Activated T-cell treated with anti-CD3 and anti-CD28 coated beads, Interleukin-2, amount 50 U/mL, for 48 hours (primary cell): ENCODE measurements at places on chromosomes 12 and 14.

GRCh38 chr14:76924371-76925096 lies 98.3 kb downstream of the LRRC74A start:
- no peak for DNase-seq

DNA sequence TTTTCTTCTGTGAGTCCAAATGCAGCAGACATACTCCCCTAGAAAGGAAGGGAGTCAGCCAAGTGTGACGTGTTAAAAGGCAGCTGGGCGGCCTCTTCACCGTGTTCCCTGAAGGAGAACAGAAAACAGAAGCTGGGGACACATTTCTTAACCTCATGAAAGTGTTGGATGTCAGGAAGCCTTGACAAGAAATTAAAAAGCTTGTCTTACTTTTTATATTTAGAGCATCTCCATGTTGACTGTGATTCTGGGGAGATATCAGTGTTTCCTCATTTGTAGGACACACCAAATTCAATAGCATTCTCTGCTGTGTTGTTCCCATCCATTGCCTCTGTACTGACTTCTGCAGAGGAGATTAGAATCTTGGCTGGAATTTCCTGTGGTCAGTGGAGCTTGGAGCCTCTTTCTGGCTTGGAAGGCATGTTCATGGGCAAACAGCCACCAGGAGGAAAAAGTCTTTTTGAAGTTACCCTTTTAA lies 93.7 kb downstream of the RMST start:
- no peak for DNase-seq

DNA sequence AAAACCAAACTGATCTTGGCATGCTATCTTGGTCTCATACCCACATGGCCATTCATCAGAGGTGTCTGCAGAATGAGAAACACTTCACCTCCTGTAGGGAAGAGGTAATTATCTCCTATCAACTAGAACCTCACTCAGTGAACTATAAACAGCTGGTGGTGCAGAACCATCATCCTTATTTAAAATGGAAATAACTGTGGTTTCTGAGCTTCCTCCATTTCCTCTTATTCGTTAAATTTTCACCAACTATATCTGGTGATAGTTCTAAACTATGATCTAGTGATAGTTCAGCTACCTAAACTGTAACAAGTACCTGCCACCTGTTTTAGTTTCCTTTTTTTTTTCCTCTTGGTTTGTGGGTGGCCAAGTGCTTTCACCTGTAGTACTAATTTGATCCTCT lies 218.5 kb downstream of the FUT8 start:
- no peak for DNase-seq

DNA sequence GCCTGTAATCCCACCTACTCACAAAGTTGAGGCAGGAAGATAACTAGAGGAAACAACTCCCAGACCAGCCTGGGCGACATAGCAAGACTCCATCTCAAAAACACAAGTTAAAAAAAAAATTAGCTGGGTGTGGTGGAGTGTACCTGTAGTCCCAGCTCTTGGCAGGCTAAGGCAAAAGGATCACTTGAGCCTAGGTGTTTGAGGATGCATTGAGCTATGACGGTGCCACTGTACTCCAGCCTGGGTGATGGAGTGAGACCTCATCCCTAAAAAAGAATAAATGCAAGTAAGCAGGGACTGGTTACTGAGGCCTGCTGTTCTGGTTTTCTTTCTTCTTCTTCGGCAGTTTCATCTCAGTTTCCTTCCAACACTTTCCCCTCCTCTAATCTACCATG lies 7.4 kb downstream of the PTPN21 start:
- no peak for DNase-seq

GRCh38 chr12:1937481-1938224 lies 19.2 kb upstream of the CACNA2D4 start:
- no peak for DNase-seq

- no peak for DNase-seq
Observed at GRCh38 chr14:56461276-56462275, 118.0 kb upstream of the TMEM260 start.

GRCh38 chr12:5808981-5809380 lies 136.1 kb downstream of the ANO2 start:
- DNase-seq = no peak

- DNase-seq = no peak
Observed at GRCh38 chr12:11596141-11596540, 53.3 kb upstream of the ETV6 start.

- no peak for DNase-seq
Observed at GRCh38 chr14:55074662-55075061, 23.2 kb downstream of the MAPK1IP1L start.

DNA sequence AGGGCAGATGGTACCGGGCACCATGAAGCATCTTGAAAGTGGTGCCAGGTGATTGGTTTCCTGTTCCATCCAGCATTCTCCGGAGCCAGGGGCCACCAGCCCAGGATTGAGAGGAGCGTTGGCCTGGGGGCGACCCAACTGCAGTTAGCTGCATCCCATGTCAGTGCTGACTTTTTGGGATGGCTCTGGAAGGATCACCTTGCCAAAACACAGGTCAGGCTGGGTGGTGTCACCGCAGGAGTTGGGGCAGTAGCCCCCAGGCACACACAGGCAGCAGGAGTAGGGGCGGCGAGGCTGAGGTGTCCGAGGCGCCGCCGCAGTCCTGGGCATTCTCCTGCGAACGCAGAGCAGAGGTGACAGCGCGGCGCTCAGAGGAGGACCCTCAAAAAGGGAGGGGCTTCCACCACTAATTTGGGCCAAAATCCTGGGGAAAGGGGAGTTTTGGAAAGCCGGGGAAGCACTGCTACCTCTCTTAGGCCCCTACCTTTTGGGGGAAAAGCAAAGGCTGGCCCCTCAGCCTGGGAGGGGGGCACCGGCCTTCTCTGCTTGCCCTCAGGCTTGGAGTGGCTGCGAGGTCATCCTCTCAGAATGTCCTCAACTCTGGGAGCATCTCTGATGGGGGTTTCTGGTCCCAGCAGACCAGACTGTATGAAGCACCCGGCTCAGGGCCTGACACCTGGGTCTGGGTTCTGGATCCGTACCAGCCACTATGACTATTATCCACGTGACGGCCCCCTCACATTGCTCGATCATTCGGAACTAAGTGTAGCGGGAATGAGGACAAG lies 26.7 kb upstream of the LRTM2 start:
- DNase-seq = no peak

- no peak for DNase-seq
Observed at GRCh38 chr12:84694116-84694515, 218.5 kb downstream of the SLC6A15 start.

- no peak for DNase-seq
Observed at GRCh38 chr12:114209861-114210260, 196.1 kb downstream of the TBX5 start.

DNA sequence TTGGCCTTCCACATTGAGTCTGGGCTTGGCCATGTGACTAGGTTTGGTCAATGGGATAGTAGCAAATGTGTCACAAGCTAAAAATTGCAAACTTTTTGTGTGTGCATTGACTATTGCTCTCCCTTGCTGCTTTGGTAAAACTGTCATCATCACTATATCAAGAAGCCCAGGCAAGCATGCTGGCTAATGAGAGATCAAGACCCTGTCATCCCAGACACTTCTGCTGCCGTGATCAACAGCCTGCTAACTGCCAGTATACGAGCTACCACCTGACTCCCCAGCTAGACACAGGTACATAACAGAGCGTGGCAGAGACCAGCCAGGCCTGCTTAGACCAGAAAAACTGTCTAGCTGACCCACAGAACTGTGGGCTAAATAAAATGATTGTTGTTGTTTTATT lies 456.7 kb upstream of the DCN start:
- no peak for DNase-seq

DNA sequence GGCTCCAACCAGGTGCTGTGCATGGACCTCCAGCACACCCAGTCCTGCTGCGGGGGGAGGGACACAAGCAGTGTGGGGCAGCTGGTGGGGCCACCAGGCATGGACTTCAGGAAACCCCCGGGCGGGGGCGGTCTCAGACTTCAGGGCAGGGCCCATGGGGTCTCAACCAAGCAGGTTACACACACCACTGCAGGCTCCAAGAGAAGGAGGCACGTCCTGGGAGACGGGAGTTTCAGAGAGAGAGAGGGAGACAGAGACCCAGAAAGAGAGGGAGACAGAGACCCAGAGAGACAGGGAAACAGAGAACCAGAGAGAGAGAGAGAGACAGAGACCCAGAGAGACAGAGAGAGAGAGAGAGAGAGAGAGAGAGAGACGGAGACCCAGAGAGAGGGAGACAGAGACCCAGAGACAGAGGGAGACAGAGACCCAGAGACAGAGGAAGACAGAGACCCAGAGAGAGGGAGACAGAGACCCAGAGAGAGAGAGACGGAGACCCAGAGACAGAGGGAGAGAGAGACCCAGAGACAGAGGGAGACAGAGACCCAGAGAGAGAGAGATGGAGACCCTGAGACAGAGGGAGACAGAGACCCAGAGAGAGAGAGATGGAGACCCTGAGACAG lies 128.9 kb downstream of the NCOR2 start:
- no peak for DNase-seq

- no peak for DNase-seq
Observed at GRCh38 chr12:126855768-126856167, 1411.2 kb upstream of the TMEM132C start.

GRCh38 chr12:89950421-89950820 lies 241.8 kb upstream of the ATP2B1 start:
- no peak for DNase-seq

DNA sequence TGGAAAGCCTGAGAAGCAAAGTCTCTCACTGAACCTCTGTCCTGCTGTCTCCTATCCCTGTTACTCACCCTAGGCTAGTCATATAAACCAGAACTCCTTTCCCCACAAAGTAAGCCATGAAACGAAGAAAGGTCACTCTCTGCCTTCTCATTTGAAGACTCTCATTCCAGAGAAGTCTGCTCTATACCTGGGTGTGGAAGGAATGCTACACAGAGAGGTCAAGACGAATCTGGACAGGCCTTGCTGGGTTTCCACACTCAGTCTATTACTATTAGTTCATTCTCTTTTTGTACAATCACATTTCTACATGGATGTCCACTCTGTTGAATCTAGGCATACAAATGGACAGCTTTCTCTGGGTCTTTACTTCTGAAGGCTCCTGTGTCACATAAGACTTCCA lies 2.4 kb upstream of the AEBP2 start:
- DNase-seq = no peak

DNA sequence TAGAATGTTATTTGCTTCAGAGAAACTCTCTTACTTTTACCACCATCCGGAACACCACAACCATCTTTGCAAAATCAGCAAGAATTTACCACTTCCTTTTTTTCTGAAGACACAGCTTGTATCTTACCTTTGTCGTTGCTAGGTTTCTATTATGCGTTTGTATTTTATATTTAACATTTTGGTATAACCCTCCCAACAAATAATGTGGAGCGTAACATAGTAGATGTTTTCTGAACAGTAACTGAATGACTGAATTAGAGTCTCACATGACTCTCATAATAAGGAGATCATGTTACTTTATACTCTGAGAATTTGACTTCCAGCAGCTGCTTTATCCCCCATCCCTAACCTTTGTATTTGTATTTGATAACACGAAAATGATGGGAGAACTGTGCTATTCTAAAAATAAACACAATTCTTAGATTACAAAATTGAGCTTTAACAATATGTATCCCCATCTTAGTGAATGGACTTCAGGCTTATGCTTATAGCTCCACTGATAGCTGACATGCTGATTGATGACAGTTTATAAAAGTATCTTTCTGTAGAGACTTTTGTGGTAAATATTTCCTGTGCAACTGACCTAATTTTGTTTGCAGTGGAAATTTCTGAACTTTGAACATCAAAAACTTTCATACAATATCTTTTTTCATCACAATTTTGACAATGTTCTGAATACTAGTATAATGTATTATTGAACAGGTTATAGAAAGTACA lies 7.9 kb upstream of the KLRB1 start:
- no peak for DNase-seq
